Esophagus squamous epithelium (tissue), 5 donors: ENCODE measurements at places on chromosomes 5 and 9.

DNA sequence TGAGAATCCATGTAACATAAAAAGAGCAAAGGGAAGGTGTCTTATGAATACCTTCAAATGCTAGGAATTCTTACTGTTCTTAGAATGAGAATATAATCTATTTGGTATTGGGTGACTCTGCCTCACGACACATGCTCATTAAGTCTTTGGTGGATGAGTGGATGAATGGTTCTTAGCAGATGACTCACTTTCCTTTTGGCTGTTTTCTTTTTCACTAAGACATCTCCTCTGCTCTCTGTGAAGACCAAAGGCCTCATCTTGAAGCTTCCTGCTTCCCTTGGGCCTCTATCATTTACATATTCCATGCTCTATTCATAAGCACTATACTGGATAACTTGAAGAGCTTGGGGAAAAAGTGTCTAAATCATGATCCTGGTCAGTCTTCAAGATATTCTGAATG is 468.1 kb downstream of the SPATA31D1 start:
- no peak overlapping the region for H3K27ac ChIP-seq
- H3K27me3 ChIP-seq, result no peaks in the 10 kb centered on the region
- no peaks in the 10 kb centered on the region for H3K36me3 ChIP-seq

DNA sequence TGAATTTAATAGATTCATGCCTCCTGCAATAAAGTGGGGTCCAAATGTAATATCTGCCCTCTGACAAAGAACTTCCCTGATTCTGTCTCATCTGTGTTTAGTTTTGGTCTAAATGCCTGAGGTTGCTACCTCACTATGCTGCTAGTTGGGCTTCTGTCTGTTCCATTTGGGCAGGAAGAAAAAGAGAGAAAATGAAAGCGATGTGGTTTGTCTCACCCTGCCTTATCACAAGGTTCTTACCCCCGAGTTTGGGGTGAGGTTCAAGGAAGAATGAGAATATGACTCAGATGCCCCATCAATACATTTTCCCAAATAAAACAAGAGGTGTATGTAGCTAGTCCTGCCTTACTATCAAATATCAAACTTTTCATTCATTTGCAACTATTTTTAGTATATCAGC is 132.1 kb upstream of the MTAP start:
- no peaks in the 10 kb centered on the region for H3K4me1 ChIP-seq
- no peak overlapping the region for H3K4me3 ChIP-seq
- DNase-seq, result no peak

DNA sequence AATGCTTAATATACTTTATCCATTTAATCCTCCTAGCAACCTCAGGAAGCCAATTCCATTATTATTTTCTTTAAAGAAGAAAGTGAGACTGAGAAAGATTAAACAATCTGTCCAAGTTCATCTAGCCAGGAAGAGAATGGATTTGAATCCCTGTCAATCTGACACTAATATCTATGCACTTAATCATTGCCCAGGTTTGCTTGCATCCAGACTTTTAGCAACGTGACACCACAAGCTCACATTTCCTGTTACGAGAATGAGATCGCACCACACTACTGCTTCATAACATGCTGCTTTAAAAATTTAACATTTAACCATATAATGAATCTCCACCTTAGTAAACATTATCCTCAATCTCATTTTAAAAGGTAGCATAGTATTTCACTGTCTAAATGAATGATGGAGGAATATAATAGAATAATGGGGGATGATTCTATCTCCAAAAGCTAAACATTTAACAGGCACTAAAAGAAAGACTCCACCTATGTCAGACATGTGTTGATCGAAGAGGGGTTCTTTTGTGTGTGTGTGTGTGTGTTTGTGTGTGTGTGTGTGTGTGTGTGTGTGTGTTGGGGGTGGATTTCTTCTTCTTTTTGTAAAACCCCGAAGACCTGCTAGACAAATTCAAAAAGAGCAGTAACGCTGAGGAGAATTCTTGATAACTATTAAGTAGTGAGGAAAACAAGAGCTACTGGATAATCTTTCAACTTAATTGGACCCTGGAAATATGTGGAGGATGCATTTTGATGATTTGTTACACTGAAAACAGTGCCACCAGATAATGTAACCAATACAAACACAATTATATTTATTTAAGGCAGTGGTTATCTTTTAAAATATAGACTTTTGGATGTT is 138.7 kb upstream of the NR3C1 start:
- H3K36me3 ChIP-seq, result no peaks in the 10 kb centered on the region
- no peak for DNase-seq
- H3K4me1 ChIP-seq, result peaks cover 3% of the 10 kb centered on the region

- no peak overlapping the region for H3K27ac ChIP-seq
- H3K27me3 ChIP-seq, result no peaks in the 10 kb centered on the region
- no peak for DNase-seq
- peaks cover 7% of the 10 kb centered on the region for H3K36me3 ChIP-seq
Measured at GRCh38 chr9:95901506-95901905, 26.0 kb downstream of the ERCC6L2 start.

GRCh38 chr5:17604951-17605350 is 968 bp downstream of the TAF11L11 start:
- no peaks in the 10 kb centered on the region for H3K27me3 ChIP-seq
- no peak overlapping the region for H3K4me3 ChIP-seq
- no peak for DNase-seq
- H3K27ac ChIP-seq, result no peak overlapping the region
- no peaks in the 10 kb centered on the region for H3K36me3 ChIP-seq
- H3K4me1 ChIP-seq, result no peaks in the 10 kb centered on the region
